ENCODE measurements at places on chromosomes 13 and 19.

- no peak for DNase-seq
These were observed 62.8 kb upstream of the LRCH1 start for GRCh38 chr13:46490129-46490528.

DNA sequence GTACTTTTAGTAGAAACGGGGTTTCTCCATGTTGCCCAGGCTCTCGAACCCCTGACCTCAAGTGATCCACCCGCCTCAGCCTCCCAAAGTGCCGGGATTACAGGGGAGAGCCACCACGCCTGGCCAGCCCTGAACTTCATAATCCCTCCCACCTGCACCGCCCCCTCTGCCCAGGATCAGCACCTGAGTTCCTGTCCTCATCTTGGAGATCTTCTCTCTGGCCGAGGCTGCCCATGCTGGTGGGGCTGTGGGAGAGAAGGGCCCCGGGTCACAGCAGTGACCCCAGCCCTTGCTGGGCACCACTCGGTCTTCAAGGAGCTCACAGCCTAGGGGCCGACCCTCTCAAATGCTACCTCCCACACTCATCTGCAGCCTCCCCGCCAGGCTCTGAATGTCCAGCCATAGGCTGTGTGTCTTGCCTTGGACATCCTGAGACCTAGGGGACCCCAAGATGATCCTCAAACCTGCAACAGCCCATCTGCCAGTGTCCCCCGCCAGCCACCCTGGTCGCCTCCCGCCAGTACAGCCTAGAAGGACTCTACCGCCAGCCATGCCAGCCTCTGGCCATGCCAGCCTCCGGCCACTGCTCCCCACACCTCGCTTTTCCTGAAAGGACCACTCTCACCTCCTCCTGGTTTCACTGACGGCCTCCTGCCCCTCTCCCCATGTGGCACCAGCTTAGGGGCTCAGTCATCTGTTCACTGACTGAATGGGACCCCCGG is 1.5 kb downstream of the ATP8B3 start:
- DNase-seq = no peak

GRCh38 chr13:100195568-100195967 is 106.7 kb downstream of the PCCA start:
- DNase-seq = no peak

DNA sequence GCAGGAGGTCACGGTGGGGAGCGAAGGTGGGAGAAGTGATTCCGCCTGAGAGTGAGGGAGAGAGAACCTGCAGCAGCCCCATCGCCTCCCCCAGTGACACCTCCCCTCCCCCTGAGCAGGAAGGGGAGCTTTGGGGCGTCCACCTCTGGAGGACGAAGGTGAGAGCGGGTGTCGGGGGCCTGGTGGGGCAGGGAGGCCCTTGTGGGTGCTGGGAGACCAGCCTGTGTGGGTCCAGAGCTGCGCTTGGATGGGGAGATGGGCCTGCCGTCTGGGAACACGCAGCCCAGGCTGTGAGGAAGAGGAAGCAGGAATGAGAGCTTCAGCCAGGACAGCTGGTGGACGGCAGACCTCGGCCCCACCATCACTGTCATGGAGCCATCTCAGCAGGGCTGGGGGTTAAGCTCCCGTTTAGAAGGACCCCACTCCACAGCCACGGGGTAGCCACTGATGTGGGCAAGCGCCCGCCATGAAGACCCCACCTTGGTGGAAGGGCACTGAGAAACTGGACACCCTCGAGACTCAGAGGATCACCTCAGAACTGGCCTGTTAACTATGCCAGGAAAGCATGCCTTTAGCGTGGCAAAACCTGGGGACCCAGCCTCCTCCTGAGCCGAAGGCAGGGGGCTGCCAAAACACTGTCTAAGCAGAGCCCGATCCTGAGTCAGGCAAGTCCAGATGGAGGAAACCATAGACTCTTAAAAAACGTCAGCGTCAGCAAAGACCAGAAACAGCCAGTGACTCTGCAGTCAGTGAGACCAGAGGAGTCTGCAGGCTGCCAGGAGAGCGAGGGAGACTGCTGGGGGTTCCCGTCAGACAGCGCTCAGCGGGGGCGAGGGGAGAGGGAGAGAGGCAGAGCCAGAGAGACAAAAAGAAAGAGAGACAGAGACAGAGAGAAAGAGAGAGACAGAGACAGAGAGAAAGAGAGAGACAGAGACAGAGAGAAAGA is 6.4 kb upstream of the PROZ start:
- DNase-seq = no peak

DNA sequence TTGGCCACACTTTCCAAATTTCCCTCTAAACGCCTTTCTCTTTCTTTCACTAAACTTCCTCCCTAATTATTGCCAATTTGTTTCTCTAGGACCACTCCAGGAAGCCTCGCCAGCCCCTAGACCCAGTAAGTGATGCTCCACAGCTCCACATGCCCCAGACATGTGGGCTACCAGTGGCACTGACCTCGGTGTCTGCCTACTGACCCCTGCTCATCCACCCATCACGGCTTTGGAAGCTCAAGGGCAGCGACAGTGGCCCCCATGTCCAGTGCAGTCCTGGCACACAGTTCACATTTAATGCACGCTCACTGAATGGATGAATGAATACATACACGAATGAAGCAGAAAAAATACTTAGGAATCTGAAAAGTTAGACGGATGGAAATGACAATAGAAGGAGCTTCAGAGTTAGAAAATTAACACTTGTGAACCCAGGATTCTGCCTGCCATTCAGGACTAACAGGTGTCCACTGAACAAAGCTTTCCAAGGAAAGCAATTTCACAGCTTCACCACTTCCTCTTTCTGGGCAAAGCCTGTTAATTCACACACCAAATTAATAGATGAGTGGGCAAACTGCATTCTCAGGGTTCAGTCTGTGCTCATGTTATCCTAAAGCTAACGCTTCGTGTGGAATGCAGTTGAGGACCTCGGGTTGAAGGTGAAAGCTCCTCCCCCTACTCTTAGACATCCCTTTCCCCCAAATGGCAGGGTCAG is 50.9 kb downstream of the CCDC70 start:
- DNase-seq = no peak

GRCh38 chr13:66367356-66367755 is 862.8 kb downstream of the PCDH9 start:
- DNase-seq = no peak

DNA sequence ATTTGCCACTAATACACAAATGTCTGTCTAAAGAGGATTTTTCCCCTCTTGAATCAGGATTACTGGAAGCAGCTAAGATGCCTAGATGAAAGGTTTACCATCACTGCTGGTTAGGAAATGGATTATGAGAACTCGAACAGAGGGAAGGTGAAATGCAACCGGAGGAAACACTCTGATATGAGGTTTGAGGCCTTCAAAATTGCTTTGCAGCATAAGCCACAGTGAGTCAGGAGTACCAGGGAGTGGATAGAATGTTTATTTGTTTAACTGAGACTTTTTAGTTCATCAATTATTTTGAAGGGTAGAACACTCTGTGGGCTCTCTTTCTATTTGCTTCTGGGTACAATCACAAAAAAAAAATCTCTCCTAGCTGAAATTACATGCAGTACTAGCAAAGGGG is 18.1 kb downstream of the CDADC1 start:
- no peak for DNase-seq
